Gastroesophageal sphincter (tissue), 4 donors: ENCODE measurements at places on chromosomes 13 and 19.

GRCh38 chr13:42997381-42997780 lies 5.3 kb upstream of the EPSTI1 start:
- ATAC-seq: no peak

- ATAC-seq: no peak
Observed at GRCh38 chr13:112916296-112916695, 52.7 kb upstream of the MCF2L start.

GRCh38 chr13:44718467-44718866 lies 142.3 kb upstream of the TSC22D1 start:
- no peak for ATAC-seq

GRCh38 chr13:103437651-103438050 lies 371.4 kb upstream of the SLC10A2 start:
- ATAC-seq: no peak

- ATAC-seq: no peak
Observed at GRCh38 chr13:24875566-24875965, 111.6 kb downstream of the RNF17 start.
